ENCODE measurements at places on chromosomes 7 and 10.

GRCh38 chr10:125137601-125138438, 22.5 kb downstream of the CTBP2 start:
- no peak for DNase-seq

DNA sequence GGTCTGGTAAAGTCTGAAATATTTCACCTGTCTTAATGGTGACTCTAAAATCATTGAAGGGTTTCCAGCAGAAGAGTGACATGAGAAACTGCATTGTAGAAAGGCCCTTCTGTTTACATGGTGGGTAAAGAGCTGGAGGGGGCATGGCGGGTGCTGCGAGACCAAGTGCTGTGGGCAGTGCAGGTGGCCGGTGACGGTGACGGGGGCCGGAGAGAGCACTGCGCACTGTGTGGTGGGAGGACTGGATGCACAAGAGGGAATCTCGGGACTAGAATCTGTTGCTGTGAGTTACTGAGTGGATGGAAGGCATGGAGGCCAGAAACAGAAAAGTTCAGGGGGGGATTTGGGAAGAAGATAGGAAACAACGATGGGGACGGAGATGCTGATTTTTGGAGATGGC, 218.7 kb downstream of the USP6NL start:
- DNase-seq: no peak

- no peak for DNase-seq
Observed at GRCh38 chr10:113007343-113007771, 57.3 kb downstream of the TCF7L2 start.

DNA sequence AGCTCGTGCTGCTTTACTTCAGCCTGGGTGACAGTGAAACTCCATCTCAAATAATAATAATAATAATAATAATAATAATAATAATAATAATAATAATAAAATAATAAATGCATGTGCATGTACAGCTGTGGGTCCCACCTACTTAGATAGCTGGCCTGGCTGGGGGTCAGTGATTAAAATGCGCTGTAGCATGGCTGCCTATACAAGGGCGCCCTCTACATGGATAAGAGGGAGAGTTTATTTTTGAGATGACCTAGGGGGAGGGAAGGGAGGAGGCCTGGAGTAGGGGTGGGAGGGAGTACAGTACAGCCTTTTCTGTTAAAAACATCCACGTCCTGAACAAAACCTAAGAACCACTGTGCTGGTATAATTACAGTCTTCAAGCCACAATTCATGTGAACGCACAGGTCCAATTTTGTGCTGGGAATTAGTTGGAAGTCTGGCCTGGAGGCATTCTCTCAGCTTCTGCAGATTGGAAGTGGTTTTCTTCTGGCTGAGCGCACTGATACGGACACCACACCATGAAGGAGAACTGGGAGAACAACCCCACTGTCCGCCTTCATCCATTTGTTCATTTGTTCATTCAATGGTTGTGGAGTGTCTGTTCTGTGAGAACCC, 146.5 kb downstream of the TMEM178B start:
- no peak for DNase-seq

GRCh38 chr10:101218351-101219138, 10.7 kb downstream of the LBX1 start:
- no peak for DNase-seq

DNA sequence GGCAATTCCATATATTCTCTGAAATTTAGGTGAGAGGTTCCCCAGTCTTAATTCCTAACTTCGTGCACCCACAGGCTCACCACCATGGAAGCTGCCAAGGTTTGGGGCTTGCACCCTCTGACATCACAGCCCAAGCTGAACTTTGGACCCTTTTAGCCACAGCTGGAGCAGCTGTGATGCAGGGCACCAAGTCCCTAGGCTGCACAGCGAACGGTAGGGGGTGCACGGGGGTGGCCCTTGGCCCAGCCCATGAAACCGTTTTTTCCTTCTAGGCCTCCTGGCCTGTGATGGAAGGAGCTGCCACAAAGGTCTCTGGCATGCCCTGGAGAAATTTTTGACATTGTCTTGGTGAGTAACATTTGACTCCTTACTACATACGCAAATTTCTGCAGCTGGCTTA, 251.9 kb upstream of the GRM3 start:
- DNase-seq: no peak

GRCh38 chr7:148717266-148717793, 18.6 kb downstream of the CUL1 start:
- DNase-seq: no peak

DNA sequence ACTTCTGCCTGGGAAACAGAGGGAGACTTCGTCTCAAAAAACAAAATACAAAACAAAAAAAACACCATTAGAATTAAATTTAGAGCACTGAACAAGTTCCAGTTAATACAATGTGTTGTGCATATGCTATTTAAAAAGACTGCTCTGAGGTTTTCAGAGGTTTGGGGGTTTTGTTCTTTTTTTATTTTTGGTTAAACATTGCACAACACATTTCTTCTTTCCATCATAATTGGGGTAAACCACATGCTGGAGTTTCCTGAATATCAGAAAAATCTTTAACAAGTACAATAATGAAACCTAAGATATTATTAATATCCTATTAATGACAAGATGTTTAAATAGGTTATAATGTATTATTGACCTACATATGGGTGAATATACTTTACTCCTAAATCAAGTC, 26.3 kb downstream of the IGF2BP3 start:
- no peak for DNase-seq

DNA sequence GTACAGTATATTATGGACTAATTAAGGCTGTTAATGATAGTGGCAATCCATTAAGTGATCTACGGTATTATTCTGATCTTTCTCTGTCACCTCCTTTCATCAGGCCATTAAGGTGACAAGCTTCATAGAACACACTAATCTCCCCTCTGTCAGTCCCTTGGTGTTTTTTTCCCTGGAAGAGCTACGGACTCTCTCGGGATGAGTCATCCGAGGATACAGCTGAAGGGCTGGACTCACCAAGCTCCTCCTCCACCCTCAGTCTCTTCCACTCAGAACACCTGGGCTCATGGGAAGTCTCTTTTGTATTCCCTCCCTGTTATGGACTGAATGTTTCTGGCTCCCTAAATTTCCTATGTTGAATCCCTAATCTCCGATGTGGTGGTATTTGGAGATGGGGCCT, 69.8 kb upstream of the PLXNA4 start:
- DNase-seq: no peak

- DNase-seq: no peak
Observed at GRCh38 chr7:19026888-19027287, 90.5 kb downstream of the TWIST1 start.

- no peak for DNase-seq
Observed at GRCh38 chr7:8973601-8974000, 540.2 kb downstream of the NXPH1 start.

GRCh38 chr10:70324339-70324861, 40.6 kb upstream of the NPFFR1 start:
- DNase-seq: no peak

DNA sequence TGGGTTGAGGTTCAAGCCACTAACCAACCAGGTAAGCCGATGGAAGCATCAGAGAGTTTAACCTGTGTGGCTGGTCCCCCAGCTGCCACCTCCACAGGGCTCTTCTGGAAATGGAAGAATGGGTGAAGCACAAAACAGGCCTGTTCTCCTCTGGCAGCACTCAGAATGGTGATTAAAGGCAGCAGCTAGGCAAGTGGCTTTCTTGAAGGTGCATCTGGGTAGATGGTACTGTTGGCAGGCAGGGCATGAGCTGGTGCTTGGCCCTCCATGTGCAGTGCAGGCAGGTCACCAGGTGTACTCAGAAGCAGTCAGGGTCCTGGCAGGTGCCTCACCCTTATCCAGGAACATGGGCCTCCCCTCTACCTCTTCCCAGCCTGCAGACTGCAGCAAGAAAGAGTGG, 11.5 kb downstream of the AKR1E2 start:
- no peak for DNase-seq

- no peak for DNase-seq
Observed at GRCh38 chr7:158803367-158803969, 25.8 kb downstream of the ESYT2 start.

DNA sequence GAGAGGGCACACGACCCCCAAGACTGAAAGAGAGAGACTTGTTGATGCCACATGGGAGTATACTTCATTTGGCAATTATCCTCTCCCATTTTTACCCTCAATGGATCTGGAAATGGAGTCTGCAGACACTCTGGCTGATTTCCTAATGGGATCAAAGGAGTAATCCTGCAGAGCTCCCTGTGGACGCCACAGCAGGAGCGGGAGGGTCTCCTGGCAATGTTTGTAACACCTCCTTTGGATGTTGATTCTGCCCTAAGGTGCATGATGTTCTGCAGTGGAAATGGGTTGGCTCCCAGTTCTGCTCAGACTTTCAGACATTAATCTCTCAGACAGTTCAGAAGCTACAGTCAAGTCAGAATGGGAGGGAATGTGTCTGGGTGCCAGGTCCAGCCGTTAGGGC, 166.0 kb upstream of the WDR11 start:
- DNase-seq: no peak

DNA sequence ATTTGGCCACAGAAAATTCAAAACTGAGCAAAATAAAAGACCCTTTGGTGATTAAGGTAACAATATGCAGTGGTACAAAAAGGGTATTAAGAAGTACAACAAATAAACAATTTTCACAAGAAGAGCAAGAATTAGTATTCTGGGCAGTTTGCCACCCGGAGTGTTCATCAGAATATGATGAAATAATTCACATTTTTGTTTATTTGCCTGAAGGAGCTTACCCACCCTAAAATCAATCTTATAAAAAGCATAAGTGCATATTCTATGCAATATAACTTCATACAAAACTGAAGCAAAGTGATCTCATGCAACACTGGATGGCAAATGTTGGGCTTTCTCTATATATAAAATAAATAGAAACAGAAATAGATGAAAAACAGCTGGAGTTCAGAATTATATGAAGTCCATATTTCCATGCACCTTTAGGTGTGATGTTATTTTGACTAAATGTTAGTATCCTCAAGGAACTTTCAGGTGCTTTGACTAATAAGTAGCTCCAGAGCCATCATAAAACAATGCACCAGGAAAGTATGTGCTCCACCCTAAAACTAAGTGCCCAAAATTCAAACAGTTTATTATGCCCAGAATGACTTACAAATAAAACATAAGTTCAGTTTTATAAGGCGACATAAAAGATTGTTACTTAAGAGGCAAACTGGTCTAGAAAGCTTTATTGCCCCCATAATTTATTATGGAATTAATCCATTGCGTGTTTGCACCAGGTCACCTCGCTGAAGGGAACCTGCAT, 474.3 kb downstream of the SEMA3D start:
- no peak for DNase-seq

GRCh38 chr7:1961701-1962276, 271.0 kb downstream of the MAD1L1 start:
- DNase-seq: no peak

DNA sequence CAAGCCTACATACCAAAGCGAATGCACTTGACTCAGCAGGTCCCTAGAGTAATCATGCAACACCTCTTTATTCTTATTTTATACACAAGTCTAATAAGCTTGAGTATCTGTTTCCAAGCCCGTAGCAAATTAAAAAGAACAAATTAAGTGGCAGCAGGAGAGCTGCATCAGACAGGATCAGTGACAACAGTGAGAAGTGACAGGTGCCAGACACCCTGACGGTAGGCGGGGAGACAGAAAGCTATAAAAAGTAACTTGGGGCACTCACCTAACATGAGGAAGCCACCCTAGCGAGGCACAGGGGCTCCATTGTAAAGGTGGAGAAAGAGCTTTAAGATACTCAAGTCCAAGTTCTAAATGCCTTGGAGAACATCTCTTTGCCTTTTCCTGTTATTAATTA, 174.2 kb downstream of the PLXNA4 start:
- no peak for DNase-seq

DNA sequence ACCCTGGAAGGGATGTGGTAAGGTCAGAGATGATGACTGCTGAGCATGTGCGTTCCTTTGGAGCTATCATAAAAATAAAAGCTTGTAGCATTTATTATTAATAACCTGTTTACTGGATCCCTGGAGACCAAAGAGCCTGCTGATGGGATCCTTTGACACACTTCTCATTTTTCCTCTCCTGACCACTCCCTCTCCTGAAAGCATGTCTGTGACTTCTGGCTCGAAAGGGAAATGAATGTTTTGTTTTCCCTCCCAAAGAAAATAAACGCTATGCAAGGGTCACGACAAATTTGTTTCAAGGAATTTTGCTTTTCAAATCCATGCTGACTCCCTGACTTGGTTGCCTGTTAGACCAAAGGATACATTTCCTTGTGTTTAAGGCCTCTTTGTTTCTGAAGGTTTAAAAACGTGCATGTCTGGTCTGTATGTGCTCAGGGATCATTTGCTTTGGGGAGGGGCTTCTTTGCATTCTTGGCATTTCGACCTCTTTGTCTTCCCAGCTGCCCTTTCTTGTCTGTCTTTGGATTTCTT, 185.1 kb upstream of the AGK start:
- DNase-seq: no peak

DNA sequence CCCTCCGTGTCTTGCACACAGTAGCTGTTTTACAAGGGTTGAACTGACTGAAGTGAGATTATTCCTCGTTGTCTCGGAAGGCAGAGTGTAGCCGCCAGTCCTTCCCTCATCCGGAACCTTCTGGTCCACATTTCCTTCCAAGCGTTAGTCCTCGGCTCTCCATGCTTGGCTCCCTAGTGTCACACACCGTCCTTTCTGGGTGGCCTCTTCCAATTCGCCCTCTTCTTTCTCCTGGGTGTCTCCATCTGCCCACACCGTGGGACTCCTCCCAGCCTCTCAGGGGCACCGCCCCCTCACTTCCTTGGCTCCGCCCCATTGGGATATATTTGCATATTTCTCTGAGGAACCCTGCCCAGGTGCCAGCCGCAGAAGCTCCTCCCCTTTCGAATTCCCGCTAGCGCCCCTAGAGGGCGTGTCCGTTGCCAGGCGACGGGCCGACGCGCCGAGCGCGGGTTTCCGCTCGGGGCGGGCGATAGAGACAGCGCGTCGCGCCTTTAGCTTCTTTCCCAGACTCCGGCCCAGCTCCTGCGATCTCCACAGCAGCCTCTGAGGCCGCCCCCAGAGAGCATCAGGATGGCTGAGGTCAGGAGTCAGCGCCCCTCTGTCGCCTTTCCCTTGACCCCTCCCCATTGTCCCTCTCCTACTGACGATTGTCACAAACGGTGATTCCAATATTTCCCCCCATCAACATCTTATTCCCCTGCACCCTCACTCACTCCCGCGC, at the start of gene CFAP58:
CFAP58 (plus strand) TSS at position 509 of the 724 bp plus-strand sequence; CDS start at position 574, 65 bp downstream.
- peak; percentile 72 for DNase-seq

DNA sequence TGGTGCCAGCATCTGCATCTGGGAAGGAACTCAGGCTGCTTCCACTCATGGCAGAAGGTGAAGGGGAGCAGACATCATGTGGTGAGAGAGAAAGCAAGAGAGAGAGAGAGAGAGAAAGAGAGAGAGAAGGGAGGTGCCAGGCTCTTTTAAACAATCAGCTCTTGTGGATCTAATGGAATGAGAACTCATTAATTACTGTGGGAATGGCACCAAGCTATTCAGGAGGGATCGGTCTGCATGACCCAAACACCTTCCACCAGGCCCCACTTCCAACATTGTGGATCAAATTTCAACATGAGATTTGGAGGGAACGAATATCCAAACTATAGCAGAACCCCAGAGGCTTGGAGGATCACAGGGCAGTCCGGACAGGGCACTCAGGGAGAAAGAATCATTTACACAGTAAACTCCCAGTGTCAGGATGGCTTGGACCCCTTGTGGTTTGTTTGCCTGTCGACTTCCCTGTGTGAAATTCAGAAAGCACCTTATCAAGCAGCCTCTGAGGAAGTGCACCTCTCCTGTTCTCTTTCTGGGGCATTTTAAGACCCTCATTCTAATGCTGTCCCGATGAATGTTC, 308.5 kb downstream of the REEP3 start:
- no peak for DNase-seq

- no peak for DNase-seq
Observed at GRCh38 chr7:128203710-128204214, 37.3 kb upstream of the LEP start.

All from nucleus accumbens (tissue), 56 donors.